Eye (tissue), 1 donor: ENCODE measurements at places on chromosomes 5 and 9.

- no peak for DNase-seq
Observed at GRCh38 chr9:11192993-11193392, 580.2 kb upstream of the PTPRD start.

DNA sequence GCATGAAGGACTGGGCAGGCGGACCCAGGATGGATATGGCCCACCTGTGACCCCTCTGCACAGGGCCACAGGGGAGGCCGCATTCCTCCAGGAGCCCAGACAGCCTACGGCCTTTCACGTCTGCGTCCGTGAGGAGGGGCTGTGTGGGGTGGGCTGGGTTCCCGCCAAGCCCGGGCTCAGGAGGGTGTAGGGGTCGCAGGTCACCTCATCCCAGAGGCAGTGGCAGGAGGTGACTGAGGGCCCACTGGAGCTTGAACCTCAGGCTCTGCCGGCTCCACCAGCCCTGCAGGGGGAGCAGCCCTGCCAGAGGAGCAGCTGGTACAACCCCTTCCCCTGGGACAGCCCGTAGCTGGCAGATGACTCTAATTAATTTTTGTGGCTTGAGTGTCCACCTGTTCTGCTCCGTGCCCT, 40.7 kb upstream of the CACNA1B start:
- peak; percentile 23 for DNase-seq

GRCh38 chr9:97419309-97419867, 7.5 kb downstream of the TDRD7 start:
- no peak for DNase-seq

DNA sequence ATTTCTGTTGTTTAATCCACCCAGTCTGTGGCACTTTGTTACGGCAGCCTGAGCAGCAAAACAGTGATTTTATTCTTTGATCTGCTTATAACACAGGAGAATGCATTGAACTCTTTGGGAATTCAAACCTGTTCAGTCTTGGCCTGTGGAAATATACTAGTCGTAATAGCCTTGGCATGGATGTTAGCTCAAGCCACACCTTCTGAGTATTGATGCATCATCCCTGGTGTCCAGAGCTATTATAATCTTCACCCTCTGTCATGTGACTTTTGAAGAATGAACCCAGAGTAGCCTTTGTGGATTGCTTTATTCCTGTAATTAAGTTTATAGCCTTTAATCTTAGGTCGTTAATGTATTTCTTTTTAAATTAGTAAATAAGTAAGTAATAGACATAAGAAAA, 50.8 kb upstream of the TEX48 start:
- no peak for DNase-seq

GRCh38 chr9:76985581-76985980, 33.9 kb upstream of the FOXB2 start:
- no peak for DNase-seq

DNA sequence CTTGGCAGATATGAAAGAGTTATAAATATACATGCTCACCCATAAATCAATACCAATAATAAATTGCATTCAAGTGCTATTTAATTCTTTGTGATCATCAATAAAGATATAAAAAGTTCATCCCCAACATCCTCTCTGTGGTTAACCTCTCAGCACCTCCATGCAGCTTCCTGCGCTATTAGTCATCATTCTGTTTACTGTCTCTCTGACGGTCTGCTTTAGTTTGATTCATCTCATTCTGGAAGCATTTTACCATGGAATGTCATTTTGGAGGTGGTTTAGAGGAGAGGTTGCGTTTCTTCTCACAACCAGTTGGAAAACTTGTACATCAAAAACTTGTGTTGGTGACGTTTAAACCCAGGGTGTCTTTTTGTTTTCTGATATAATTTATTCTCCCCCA, 486.6 kb downstream of the BRINP1 start:
- no peak for DNase-seq

DNA sequence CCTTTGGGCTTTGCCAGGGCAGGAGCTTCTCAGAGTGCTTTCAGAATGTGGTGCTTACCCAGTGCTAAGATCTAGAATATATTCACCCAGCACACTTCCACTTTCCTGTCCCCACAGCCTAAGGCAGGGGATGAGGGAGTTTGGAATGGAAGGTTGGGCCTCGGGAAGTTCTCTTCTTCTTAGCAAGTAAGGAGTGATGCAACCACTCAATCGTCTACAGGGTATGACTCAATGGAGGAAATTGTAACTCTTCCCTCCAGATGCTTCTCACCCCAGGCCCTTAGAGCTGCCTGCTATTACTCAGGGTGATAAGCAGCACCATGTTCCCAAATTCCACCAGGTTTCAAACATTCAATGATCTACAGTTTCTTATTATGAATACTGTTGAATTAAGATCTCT, 30.8 kb upstream of the AGGF1 start:
- DNase-seq = no peak

DNA sequence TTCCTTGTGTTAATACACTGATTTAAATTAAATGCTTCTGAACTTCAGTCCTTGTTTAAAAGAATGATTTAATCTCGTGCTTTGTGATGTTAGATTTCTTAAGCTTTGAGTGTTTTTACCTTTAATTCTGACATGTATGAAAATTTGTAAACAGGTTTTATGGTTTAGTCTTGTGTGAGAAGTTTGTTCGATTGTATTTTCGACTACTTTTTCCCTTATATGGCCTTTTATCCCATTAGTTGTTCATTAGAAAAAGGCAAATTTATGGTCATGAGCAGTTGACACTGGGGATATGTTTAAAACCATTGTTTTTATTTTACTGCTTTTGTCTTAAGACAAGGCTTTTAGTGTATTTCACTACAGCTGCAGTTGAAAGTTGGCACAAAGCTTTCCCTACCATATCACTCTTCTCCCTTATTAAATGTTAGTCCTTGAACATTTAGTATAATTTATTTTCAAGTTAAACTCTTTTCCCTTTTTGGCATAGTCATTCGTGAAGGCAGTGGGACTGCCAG, 3.3 kb downstream of the UBE2R2 start:
- no peak for DNase-seq

GRCh38 chr5:53900677-53901076, 340.2 kb downstream of the NDUFS4 start:
- DNase-seq = no peak

DNA sequence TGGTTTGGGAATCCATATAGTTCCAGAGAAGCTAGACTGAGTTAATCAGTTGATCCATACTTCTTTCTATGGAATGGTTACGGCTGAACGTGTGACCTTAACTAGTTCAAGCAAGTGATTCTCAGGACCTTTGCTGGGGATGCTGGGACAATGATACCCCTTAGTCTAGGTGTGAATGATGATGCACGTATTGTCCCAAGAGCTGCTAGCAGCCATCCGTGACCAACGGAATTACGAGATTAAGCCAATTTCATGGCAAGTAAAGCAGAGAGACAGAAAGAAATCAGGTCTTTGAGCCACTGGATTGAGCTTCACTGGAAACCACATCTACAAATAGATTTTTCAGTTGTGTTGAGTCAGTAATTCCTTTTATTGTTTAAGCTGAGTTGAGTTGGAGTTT, 99.2 kb upstream of the LIFR start:
- DNase-seq = no peak

DNA sequence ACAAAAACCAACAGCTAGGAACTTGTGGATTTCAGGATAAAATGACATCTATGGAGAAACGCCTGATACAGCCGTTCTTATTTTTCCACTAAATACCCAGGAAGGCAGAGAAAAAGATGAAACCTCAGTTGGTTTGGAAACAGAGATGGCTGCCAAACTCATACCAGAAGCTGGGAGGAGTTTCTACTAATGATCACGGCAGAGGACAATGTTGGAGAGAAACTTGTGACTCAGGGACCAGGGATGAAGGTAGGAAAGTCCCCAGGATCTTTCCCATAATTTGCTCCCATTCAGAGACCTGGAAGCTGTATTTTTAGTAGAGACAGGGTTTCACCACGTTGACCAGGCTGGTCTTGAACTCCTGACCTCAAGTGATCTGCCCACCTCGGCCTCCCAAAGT, 187.1 kb upstream of the IER5L start:
- no peak for DNase-seq

- no peak for DNase-seq
Observed at GRCh38 chr5:54426209-54426608, 29.3 kb upstream of the HSPB3 start.

DNA sequence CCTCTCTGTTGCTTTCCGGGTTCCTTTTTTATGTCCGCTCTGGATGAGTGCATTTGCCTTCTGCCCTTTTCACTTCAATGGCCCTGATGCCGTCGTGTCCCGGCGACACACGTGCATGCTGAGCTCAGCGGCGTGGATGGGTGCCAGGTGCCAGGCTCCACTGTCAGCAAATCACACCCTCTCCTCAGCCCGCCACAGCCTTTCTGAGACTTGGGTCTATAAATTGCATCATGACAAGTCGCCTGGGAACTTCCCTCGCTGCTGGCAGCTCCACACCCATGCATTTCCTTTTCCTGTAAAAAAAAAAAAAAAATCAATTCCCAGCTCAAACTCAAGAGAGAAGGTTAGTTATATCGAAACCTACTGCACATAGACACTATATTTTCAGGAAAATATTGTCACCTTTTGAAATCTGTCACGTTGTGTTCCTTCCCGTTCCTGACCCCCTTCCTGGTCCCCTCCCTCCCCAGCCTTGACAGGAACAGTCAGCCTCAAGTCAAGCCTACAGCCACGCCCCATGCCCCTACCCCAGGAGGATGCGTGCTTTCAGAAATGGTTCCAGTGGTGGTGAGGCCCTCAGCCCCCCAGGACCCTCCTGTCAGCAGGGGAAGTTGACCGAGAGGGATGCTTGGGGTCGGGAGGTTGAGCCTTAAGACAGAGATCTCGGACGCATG, 110.3 kb upstream of the PTCH1 start:
- no peak for DNase-seq

DNA sequence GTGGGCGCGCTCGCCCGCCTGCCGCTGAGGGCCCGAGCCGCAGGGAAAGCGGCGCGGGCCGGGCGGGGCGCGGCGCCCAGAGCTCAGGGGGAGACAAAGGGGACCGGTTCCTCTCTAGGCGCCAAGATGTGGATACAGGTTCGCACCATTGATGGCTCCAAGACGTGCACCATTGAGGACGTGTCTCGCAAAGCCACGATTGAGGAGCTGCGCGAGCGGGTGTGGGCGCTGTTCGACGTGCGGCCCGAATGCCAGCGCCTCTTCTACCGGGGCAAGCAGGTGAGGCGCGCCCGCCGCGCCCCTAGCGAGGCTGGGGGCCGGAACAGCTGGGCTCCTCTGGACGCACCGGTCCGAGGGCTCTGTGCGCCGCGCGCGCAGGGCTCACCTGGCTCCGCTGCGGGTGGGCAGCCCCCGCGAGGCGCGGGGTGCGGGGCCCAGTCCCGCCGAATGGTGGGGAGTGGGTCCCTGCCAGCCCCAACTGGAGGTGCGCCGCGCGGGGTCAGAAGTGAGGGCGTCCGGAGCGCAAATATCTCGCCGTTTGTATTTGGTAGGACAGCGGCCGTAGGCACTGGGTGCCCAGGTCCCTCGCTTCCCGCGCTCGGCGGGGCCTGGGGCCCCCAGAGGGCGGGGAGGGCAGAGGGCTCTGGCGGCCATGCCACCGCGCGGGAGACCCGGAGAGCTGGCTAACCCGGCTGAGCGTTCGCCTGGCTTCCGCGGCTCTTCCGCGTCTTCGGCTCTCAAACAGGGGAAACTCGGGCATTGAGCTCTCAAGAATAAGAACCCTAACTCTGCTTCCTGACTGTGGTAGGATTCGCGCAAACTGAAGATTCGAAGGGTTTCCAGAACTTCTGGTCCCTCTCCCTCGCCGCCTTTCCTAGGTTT, 607 bp downstream of the UHRF2 start:
- peak; percentile 68 for DNase-seq

- no peak for DNase-seq
Observed at GRCh38 chr9:84447305-84447704, 106.7 kb upstream of the SLC28A3 start.

DNA sequence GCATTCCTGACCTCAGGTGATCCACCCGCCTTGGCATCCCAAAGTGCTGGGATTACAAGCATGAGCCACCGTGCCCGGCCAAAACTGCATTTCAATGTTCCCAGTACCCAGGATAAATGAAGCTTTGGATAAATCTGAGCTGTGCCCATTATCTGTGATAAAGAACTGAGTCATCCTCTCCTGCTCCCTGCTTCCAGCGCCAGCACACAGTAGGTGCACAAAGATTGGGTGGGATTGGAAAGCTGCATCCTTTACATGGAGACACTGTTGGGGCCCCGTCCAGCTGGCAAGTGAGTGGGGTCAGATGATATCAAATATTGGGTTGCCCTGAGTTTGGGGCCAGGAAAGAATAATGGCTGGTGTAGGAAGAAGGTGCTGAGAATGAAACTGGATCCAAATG, 17.4 kb downstream of the SH2D3C start:
- DNase-seq = no peak

DNA sequence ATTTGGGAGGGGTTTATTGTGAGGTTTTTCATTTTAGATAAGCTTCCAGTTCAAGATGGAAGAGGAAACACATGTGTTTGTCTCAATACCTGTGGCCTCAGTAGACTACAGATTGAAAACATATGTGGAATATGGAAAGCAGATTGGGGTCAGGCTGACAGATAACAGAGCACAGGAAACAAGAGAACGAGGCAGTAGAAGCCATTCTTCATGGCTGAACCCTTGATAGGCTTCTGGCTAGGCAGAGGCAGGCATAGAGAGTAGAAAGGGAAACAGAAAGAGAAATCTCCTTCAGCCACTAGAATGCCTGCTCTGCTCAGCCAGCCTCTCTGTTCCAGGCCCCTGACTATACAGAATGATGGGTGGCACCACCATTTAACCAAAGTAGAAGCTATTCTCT, 152.5 kb downstream of the MUSK start:
- DNase-seq = no peak

DNA sequence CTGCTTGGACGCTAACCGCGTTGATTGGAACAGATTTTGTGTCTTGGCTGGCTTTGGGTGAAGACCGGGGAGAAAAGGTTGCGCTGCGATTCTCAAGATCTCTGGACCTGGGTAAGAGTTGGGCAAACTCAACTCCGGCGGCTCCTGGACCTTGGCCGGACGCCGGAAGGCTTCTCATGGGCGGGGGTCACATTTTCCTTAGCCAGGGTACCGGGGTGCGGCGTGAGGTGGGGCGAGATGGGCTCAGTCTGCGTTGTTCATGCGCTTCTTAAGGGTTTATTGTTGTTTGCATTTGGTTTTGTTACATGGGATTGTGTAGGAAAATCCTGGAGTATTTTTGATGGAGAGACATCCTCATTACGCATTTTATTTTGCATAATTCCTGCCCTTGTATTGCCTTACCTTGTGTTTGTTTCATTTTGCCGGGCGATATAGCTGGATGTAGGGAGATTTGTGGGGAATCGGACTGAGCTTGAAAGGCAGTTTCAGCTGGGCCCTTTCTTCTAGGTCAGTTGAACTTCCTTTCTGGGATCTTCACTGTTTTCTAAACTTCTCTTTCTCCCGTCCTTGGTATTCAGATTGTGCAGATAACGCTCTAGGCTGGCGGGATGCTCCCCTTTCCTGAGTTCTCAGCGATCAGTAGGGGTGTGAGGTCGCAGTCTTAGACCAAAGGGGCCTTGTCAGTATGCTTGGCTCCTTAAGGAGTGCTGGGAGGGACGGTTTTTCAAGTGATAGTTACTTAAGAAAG, 524 bp downstream of the MEGF10 start:
- DNase-seq = peak; percentile 60

- peak; percentile 62 for DNase-seq
Observed at GRCh38 chr5:137563646-137564397, 64.7 kb upstream of the SPOCK1 start.
